ENCODE measurements at places on chromosomes 12 and 14. TPM values are rescaled to one million over a fixed set of nuclear protein-coding genes. Genes with fewer than 3 reads are reported as not detected.

- DNase-seq = no peak
These were observed 238.4 kb upstream of the HMGA2 start for GRCh38 chr12:65585648-65586602.

- peak; percentile 78 for DNase-seq
These were observed 34.4 kb upstream of the PSMA6 start for GRCh38 chr14:35257809-35258208.

DNA sequence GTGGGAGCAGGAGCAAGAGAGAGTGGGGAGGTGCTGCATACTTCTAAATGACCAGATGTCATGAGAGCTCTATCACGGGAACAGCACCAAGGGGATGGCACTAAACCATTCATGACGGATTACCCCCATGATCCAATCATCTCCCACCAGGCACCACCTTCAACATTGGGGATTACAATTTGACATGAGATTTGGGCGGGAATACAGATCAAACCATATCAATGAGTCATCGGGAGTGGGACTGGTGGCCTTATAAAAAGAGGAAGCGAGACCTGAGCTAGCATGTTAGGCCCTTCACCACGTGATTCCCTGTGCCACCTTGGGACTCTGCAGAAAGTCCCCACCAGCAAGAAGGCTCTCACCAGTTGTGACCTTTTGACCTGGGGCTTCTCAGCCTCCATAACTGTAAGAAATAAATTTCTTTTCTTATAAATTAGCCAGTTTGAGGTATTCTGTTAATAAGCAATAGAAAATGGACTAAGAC is 28.7 kb downstream of the COX8C start:
- DNase-seq = no peak

DNA sequence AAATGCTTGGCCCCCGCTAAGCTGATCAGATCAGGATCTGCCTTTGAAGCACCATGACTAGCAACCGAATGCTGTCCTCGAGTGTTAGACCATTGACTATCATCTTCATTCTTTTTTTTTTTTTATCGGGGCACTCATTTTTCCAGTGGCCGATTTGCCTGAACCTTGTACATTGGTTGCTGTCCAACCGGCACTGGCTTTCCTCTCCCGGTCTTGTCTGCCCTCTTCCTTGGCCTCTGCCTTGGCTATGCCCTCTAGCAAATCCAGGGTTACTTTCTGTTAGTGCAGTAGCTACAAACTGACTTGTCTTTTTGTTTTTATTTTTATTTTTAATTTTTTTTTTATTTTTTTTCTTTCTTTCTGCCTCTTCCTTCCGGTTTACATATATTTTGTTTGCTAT is 102.3 kb downstream of the ALG10 start:
- no peak for DNase-seq

DNA sequence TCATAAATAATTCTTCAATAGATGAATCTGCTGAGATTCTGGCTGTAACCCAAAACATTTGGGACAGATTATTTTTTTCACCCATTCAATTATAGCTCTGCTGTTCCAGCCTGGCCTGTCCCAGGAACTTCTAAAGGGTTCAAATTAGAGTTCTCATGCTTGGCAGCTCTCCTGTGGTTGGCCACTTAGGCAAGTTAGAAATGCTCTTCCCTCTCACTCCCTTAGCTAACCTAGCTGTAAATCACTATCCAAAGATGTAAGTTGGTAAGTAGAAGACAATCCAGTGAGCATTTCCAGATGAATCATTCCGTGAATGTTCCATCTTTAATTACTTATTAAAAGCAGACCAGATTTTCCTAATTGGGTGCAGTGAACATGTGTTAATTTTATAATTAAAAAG is 760.4 kb upstream of the TBX3 start:
- no peak for DNase-seq

GRCh38 chr12:97380440-97380839 is 82.2 kb upstream of the RMST start:
- no peak for DNase-seq

GRCh38 chr12:4292341-4293073 is 18.9 kb downstream of the CCND2 start:
- no peak for DNase-seq

Gene PUS1
- polyA plus RNA-seq = 7.6 TPM

Data from cardiac muscle cell (in vitro differentiated cells and primary cell).